ENCODE measurements at places on chromosomes 2 and 18.

- DNase-seq = no peak
Measured at GRCh38 chr2:201881741-201882140, 75.4 kb downstream of the CDK15 start.

GRCh38 chr2:24919506-24920097, 435 bp downstream of the ADCY3 start:
- DNase-seq = peak; percentile 17

- DNase-seq = no peak
Measured at GRCh38 chr18:22975508-22975907, 42.4 kb downstream of the RBBP8 start.

- no peak for DNase-seq
Measured at GRCh38 chr2:216498070-216498378, 620 bp upstream of the RPL37A start.

GRCh38 chr2:212539072-212539880, 674 bp upstream of the ERBB4 start:
- DNase-seq = no peak

GRCh38 chr2:1638281-1638860, 105.9 kb downstream of the PXDN start:
- DNase-seq = no peak

DNA sequence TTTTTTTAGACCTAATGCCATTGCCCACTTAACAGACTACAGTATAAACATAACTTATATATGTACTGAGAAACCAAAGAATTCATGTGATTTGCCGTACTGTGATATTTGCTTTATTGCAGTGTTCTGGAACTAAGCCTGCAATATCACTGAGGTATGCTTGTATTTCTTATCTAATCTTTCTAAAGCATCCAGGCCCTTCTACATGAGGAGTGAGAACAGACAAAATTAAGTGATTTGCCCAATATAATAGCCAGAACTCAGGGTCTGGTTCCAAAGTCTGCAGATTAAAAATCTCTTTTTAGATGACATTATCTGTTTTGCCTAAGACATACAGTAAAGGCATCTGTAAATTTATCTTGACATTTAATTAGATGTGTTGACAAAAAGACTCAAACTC, 41.9 kb downstream of the BMPR2 start:
- no peak for DNase-seq

GRCh38 chr2:24871852-24872333, 48.1 kb downstream of the ADCY3 start:
- DNase-seq = no peak

DNA sequence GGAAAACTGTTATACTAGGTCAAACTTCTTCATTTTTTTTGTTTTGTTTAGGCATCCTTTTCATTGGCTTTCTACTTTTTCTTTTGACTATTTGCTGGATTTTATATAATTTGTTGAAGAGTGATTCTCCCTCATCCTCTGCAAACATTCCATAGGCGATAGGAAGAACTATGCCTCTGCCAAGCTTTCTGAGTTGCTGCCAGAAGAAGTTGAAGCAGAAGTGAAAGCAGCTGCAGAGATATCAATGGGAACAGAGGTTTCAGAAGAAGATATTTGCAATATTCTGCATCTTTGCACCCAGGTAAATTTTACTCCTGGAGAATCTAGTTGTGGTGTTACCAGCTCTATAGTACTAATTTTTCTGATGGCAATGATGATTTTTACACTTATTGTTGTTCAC, 25.4 kb downstream of the NOP58 start:
- no peak for DNase-seq

- DNase-seq = no peak
Measured at GRCh38 chr2:9200633-9201015, 6.0 kb upstream of the ASAP2 start.

DNA sequence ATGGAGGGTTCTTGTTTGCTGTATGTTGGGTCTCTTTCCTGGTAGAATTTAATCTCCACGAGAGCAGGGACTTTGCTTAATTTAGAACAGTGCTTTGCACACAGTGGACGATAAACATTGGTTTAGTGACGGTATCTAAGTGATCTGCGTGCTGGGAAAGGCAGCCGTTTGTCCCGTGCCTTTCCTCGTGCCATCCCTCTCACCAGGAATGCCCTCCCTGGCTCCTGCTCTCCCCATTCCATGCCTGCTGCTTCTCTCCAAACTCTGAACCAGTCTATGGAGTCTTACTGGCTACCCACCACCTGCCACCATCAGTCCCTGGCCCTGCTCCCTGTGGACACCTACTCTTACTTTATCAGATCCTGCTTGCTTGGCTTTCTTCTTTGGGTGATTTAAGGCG, 27.3 kb upstream of the TNP1 start:
- no peak for DNase-seq
